NCI-H1048 (cell line): ENCODE measurements at places on chromosomes 3 and 15.

DNA sequence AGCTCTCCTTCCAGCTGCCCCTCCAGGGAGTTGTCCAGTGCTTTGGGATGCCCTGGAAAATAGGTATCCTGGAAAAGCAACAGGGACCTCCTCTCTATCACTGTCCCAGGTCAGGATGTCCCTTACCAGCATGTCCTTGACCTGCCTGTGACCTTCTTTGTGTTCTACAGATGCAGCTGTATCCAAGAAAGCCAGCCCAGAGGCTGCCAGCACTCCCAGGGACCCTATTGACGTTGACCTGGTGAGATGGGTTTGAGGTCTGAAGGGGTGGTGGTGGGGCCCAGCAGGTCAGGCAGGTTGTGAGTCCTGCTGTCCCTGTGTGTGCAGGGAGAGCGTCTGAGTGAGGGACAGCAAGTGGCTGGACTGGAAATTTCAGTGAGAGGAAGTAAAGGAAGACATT is 30.2 kb downstream of the PML start:
- no peak for DNase-seq

DNA sequence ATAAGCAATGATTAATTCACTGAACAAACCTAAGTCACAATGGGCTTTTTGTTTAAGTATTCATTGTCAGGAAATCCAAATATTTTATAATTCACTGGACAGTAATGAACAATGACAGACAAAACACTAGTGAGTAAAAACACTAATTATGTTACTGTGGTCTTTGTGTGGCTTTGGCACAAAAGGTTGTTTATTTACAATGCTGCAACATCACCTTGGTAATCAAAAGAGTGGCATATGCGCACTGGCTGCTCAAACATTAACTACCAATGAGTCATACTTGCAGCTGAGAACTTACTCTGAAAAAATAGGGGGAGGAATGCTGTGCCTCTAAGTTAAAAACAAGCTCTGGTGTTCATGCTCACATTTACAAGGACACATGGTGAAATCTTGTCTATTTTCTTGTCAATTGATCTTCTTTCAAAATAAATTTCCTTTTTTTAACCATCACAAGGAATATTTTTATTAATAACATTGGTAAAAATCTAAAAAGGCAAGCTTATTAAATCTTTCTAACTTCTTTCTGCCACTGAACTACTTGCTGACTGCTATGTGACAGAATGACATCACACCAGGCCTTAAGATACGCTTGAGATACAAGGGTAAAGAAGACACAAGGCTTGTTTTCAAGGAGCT is 85.2 kb upstream of the PPIB start:
- no peak for DNase-seq

- DNase-seq: no peak
These were observed 40.9 kb downstream of the UACA start for GRCh38 chr15:70722266-70723121.

DNA sequence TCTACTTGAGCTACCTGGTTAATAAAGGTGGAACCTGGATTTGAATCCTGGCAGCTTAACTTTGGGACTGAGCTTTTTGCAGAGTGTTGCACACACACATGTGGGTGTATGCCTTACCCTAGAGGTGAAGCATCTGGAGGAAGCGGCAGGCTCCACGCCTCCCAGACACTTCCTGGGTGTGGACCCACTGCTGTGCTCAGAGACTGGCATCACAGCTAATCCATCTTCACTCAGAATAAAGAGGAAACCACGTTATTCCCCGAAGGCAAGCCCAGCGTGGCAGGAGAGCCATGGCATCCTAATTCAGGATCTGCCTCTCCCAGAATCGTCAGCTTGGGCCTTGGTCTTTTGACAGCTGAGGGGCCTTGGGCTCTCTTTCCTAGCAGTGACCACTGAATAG is 25.5 kb downstream of the CCDC13 start:
- no peak for DNase-seq

- DNase-seq: no peak
These were observed 98.4 kb downstream of the SNRPN start for GRCh38 chr15:25053000-25053815.

GRCh38 chr3:150098621-150099020 is 127.9 kb upstream of the PFN2 start:
- no peak for DNase-seq

DNA sequence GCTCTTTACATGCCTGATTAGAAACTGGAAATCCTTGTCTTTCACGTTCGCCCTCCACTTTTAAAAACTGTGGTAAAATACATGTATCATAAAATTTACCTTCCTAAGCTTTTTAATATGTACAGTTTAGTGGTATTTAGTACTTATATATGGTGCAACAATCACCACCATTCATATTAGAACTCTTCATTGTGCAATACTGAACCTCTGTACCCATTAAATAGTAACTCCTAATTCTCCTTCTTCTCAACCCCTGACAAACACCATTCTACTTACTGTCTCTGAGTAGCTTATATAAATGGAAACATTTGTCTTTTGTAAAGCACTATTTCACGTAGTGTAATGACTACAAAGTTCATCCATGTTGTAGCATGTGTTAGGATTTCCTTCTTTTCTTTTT is 28.2 kb downstream of the GRM2 start:
- no peak for DNase-seq

GRCh38 chr3:41202075-41202833 is 2.9 kb downstream of the CTNNB1 start:
- DNase-seq: no peak

DNA sequence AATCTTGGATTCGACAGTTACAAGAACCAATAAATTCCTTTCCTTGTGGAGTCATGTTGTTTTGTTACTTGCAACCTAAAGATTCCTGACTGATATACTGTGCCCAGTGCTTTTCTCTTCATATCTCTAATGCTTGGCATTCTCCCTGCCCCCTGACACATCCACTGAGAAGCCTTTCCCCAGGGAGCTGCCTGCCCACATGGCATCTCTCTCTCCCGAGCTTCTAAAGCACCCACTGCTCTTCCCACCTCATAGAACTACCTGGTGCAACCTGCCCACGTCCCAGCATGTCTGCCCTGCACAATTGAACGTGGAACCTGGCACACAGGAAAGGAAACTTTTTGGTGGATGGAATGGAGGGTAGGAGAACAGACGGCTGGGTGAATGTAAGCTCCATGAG is 6.8 kb downstream of the CYP8B1 start:
- no peak for DNase-seq

GRCh38 chr3:72123908-72124441 is 339.0 kb upstream of the PROK2 start:
- no peak for DNase-seq

- no peak for DNase-seq
These were observed 258.1 kb upstream of the ROPN1 start for GRCh38 chr3:124250053-124250452.

DNA sequence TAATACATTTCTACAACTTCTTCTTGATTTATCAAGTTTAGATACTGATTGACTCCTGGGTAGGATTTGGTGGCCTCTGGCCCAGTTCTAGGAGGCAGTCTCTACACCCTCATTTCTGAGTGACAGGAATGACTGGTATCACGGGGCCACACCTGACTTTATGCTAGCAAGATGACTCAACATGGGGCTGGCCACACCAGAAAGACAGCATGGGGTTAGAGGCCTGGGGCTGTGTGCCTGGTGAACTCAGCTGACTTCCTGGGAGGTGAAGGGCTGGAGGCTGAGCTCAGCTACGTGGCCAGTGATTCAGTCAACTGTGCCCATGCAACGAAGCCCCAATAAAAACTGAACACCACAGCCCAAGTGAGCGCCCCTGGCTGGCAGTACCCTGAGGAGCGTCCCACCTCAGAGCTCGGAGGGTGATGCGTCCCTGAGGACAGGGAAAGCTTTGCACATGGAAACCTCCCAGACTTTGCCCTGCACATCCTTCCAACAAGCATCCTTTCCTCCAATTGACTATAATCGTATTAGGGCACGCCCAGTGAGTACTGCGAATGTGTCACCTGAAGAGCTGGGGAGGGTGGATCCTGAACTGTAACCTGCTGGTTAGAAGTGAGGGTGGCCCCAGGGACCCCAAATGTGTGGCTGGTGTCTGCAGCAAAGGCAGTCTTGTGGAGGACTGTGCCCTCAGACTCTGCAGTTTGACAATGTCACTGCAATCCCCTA is 57.2 kb downstream of the NIPA2 start:
- no peak for DNase-seq

DNA sequence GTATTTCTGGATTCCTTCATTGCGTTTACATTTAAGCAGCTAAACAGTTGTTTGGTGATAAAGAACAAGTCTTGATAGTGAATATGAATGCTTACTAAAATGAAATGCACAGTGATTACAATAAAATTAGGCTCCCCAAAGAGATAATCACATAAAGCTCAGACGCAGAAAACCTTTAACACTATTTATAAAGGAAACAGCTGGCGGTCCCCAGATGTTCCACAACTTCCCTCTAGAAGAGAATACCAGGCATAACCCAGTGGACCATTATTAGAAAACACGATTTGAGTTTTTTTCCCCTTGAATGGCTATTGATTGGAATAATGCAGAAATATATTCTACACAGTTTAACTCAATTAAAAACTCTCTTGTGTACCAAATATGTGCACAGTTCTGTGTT is 573.2 kb downstream of the DIPK2A start:
- DNase-seq: no peak

GRCh38 chr3:141233457-141234161 is 2.0 kb downstream of the PXYLP1 start:
- DNase-seq: no peak

GRCh38 chr3:102532901-102533300 is 98.1 kb downstream of the ZPLD1 start:
- DNase-seq: no peak

- DNase-seq: no peak
These were observed 37.6 kb upstream of the EPHB3 start for GRCh38 chr3:184523825-184524615.

DNA sequence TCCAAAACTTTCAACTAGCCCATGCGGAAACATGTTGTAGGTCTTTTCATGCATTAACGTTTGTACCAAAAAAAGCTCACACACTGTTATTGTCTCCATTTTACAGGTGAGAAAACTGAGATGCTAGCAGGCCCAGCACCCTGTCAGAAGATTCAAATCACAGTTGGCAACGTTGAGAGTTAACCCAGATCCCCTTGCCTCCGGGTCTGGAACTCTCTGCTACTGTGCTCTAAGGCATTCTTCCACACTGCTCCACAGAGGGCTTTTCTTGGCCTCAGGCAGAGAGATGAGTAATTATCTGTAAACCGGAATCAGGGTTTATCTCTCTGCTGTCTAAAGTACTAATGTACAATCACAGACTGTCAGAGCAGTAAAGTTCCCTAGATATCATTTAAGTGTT is 186.0 kb upstream of the LPP start:
- DNase-seq: no peak
